Stimulated activated CD8-positive, alpha-beta memory T cell treated with anti-CD3 and anti-CD28 coated beads, Interleukin-15, amount 100 ng/mL, for 4 hours (primary cell): ENCODE measurements at places on chromosomes 12 and 14.

DNA sequence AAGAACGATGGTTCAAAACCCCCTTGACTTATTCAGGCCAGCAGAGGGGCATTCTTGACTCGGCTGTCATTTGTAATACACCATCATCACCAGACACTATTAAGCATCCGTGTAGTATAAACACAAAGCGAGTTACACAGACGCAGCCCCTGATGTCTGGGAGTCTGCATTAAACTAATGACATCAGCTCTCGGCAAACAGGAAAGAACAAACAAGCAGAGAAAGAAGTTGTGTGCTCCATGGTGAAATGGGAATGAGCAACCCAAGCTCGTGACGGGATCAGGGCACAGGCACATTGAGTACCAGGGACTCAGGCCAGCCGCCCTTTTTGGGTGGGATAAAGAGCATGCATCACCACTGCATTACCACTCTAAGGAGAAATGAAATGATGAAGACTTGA is 460.1 kb downstream of the MED13L start:
- no peak for DNase-seq

DNA sequence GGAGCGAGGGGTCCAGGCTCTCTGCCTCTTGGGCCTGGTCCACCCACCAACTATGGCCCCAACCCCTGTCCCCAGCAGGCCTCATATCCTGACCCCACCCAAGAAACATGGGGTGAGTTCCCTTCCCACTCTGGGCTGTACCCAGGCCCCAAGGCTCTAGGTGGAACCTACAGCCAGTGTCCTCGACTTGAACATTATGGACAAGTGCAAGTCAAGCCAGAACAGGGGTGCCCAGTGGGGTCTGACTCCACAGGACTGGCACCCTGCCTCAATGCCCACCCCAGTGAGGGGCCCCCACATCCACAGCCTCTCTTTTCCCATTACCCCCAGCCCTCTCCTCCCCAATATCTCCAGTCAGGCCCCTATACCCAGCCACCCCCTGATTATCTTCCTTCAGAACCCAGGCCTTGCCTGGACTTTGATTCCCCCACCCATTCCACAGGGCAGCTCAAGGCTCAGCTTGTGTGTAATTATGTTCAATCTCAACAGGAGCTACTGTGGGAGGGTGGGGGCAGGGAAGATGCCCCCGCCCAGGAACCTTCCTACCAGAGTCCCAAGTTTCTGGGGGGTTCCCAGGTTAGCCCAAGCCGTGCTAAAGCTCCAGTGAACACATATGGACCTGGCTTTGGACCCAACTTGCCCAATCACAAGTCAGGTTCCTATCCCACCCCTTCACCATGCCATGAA is 8.6 kb downstream of the ARHGAP9 start:
- DNase-seq: no peak

DNA sequence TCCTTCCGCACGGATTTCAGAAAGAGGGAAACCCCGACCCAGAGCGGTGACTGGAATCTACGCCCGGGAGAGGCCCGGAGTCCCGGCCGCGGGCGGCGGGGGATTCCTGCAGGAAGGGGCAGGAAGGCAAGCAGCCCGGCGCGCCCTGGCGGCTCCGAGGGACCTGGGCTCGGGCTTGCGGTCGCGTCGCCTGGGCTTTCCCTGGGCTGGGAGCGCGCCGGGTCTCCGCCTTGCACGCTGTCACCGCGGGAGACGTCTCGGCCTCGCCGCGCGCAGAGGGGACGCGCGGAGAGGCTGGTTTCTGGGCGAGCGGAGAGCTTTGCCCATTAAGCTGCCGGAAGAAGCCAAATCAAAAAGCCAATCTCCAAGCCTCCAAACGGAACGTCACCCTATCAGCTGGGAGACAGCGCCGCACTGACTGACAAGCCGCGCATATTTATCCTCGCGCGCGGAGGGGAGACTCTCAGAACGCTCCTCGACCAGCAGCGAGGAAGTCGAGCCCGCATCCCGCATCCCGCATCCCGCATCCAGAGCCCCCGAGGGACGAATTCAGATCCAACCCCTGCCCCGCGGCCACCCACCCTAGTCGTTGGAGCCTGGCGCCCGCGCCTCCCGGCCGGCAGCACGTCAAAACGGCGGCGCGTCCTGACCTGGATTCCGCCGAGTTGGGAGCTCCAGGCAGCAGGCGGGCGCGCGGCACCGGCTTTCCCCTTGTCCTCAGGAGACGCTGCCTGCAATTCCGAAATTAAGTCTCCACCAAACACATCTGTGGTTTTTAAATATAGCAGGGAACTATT is at the start of gene SLC8A3:
Gene SLC8A3 (minus strand): TSS at position 293 of the 797 bp plus-strand sequence. CDS start 20,529 bp downstream, outside the sequence.
- DNase-seq: no peak

DNA sequence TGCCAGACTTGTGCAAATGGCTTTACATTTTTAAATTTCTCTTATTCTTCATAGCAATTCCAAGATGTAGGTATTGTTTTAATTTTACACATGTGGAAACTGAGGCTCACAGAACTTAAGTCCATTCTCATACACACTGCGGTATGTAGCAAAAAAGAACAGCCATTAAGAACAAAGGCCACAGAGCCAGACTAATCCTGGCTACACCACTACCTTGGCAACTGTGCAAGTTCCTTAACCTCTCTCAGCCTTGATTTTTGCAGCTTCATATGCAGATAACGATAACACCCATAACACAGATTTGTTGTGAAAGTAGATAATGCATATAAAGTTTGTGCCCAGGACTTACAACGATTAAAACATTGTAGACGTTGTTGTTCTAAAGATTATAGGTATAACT is 81.1 kb downstream of the ABCC9 start:
- DNase-seq: no peak

GRCh38 chr14:74855945-74856344 is 20.0 kb downstream of the PROX2 start:
- DNase-seq: no peak

- no peak for DNase-seq
Measured at GRCh38 chr12:119207063-119207560, 28.4 kb downstream of the HSPB8 start.

- no peak for DNase-seq
Measured at GRCh38 chr14:61343991-61344405, 22.6 kb downstream of the PRKCH start.

DNA sequence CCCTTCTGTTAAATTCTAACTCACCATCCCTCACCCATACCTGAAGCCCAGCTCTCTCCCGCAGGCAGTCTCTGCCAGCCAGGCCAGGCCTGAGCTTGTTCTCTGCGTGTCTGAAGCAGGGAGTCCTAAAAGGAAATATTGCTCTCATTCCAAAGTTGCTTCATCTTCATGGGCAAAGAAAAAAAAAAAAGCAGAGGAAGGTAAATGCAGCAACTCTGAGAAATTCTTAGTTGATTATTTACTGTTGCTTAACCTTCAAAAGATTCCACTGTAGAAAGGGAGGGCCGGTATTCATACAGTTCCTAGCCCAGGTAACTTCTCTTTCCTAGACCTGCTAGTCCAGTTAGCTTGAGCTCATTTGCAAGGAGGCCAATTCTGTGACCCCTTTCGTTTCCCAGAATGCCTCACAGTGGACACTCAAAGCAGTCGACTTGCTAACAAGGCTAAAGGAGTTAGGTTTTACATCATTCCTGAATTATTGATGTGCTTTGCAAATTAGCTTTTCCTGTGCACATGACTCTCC is 193.5 kb upstream of the EEA1 start:
- DNase-seq: no peak

- DNase-seq: no peak
Measured at GRCh38 chr14:35806006-35806907, 2.8 kb downstream of the RALGAPA1 start.

DNA sequence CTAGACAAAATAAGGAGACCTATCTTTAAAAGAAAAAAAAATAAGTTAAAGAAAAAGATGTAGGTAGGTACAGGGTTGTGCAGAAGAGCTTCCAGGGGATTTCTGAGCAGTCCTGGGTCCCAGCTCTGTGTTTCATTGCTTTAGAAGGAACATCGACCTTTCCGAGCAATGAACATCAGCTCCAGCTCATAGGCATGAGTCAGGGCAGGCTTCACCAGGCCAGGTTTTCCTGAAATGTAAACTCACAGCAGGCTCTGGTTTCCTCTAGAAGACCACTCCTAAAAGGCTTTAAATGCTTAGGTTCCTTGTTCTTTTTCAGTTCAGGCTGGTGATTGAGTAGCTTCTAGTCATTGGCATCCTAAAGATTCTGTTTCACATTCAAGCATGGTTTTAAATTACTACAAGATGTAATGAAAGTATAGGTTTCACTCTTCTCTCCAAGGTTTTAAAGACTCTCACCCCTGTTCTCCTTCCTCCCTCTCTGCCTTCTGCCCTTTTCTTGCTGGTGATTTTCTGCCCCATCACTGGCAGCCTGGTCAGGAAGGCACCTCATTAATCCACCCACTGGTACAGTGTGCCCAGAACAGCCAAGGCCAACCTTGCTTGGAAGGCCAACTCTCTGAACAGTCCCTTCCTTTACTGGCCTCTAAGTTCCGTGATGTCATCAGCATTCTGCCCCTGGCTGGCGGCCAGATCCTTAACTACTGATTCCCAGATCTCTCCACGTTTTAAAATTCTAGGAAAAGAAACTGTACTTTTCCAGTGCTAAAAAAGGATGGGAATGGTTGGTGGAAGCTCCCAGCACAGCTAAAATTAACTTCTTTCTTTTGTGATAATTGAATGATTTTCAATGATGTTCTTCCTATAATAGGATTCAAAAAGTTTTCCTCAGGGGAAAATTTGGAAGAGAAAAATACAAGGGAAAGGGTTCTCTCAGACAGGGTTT is 109.4 kb upstream of the HIF1A start:
- no peak for DNase-seq

- DNase-seq: no peak
Measured at GRCh38 chr12:69170293-69170692, 69.1 kb upstream of the CPSF6 start.

- DNase-seq: no peak
Measured at GRCh38 chr14:102078831-102079699, 7.8 kb downstream of the HSP90AA1 start.

GRCh38 chr14:19878029-19878642 is 3.2 kb downstream of the OR4K2 start:
- DNase-seq: no peak

DNA sequence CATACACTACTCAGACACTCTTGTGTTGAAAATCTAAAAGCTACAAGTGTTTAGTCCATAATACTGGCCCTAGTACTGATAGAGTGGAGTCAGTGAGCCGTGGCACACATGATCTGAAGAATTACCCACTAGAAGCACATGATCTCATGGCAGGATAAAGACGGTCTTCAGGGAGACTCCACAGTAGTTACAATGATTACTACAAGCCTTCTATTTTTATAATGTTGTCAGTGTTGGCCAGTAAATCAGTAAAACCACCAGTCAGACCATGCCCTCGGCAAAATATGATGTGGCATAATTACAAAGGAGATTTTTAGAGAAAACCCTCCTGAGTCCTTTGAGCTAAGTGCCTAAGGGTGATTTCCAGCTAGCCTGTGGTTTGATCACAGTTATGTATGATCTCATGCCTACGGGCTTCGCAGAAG is 114.9 kb downstream of the PDZRN4 start:
- DNase-seq: no peak

GRCh38 chr14:90532826-90533525 is 136.1 kb downstream of the CALM1 start:
- DNase-seq: no peak

DNA sequence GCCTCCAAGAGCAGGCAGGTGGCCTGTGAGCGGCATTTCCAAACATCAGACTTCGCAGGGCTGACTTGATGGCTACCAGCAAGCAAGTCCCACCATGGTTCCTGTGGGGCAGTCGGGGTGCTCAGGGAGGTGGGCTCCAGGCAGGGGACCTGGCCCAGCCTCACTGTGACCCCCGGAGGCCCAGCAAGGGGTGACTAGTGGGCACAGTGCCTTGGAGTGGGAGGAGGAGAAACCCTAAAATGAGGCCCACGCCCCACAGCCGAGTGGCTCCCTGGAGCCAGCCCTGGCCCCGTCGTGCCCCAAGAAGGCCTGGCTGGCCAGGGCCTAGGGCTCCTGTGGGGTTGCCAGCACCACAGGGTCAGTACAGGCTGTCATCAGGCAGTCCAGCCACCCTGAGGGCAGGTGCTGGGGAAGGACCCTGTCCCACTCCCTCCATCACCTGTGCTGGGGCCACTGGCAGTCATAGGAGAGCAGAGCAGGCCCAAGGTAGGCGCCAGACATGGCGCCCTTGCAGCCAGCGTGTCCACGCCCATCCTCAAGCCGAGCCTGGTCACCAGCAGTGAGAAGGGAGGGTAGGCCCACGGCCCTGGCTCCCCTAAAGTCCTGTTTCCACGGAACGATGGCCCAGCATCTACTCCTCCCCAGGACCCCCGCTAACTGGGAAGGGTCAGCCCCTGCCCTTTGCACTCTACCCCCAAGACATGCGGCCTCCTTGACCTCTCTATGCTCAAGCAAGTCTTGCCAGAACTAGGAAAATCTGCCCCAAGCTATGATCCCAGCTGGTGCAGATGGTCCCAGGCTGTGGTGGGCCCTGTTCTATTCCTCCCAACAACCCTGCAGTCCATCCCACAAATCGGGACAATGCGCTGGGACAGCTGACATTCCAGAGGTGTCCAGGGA is 144.2 kb upstream of the C14orf180 start:
- no peak for DNase-seq

- no peak for DNase-seq
Measured at GRCh38 chr12:85029456-85029855, 6.6 kb downstream of the TSPAN19 start.

- no peak for DNase-seq
Measured at GRCh38 chr12:25482625-25483024, 70.5 kb downstream of the LMNTD1 start.

DNA sequence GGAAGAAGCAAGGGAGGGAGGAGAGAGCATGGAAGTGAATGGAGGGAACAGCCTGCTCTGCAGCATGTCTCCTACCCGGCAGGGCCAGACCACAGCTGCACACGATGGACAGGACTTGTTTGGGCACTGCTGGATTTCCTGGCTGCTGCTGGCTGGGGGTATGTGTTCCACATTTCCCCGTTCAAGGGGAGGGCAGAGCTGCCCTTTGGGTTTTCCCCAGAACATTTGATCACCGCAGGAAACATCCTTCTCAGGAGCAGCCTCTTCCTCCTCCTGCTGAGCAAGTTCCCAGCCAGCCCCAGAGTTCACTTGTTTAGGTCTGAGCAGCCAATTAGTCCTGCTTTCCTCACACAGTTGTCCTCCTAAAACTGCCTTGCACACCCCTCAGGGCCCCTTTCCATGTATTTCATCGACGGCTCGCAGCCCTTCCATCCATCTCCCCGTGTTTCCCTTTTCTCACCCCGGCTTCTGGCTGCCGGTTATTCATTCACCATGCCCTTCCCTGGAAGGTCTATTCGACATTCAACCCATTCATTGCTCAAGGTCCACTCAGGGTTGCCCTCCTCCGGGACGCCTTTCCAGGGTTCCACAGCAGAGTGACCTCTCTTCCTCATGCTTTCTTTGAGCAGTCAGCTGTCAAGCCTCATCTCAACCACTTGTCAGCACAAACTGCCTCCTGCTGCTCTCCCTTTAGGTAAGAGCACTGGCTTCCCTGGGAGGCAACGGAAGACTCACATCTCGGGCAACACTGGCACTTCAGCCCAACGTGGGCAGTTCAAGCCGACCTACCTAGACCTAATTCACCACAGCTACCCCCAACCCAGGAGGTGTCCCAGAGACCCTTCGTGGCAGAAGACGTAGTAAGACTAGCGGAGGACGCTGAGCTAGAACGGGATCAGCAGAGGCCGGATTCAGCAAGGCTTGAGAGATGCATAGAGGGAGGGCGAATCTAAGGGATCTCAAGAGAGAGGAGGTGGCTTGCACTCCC is 20.1 kb upstream of the ANO2 start:
- no peak for DNase-seq
